Cerebellum (tissue), 4 donors: ENCODE measurements at places on chromosomes 13 and 19. TPM values are rescaled to one million over a fixed set of nuclear protein-coding genes. Genes with fewer than 3 reads are reported as not detected.
A peak's percentile ranks its signal among the peaks of the same experiment; 100 is the strongest.

DNA sequence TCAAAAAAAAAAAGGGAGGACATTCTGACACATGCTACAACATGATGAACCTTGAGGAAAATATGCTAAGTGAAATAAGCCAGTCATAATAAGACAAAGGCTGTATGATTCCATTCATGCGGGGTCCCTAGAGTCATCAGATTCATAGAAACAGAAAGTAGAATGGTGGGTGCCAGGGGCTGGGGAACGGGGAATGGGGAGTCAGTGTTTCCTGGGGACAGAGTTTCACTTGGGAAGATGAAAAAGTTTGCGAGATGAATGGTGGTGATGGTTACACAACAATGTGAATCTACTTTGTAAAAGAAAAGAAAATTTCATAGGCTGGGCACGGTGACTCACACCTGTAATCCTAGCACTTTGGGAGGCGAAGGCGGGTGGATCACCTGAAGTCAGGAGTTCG lies 6.1 kb upstream of the CLEC4G start:
- no peak for DNase-seq

DNA sequence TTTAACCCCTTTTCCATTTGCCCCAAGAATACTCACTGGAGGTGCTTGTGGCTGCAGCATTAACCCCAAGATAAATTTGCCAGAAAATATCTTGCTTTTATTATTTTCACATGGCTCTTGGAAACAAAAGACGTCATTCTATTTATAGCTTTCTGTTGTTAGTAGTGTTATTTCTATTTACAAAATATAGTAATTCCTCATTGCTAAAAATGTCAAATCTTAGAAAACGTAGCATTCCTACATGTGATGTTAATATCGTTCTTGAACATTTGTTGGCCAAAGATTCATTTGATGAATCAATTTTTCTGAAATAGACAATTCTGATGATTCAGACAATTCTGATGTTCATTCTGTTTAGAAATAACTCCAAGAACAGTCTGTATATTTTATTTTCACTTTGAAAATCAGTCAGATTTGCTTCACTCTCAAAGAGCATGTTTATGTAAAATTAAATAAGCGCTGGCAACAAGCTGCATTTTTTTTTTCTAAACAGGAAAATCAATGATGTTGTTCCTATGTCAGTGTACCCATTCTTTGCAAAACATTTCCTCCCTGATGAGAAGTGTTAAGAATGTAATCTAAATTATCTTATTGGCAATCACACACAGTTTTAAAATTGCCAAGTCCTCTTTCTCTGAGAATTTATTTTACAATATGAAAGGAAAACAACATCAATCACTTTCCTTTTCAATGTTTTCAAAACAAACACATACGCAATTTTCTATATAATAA lies 334.0 kb downstream of the KCTD12 start:
- DNase-seq: no peak

The ADAMTS10 gene
- total RNA-seq: 48.8 TPM

The CCNA1 gene
- total RNA-seq: 6.6 TPM

The KLK2 gene
- 0.09 TPM for total RNA-seq

DNA sequence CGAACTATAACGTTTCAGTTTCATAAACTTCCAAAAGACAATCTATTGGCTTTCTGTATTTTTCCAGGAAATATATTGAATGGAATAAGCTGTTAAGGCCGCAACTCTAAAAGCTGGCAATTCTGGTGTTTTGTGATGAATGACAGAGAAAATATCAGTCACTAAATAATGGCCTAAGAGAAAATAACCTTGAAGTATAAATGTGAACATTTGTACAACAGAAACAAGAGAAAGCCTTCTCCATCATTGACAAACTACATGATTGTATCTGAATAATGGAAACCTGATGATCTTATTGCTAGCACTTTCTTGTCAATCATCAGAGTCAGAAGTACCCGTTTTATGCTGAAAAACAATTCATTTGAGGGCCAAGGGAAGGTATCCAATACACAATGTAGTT lies 134.3 kb downstream of the TRPC4 start:
- no peak for DNase-seq

The CARM1 gene
- 26.0 TPM for total RNA-seq

GRCh38 chr19:33366897-33367296 lies 6.6 kb upstream of the CEBPG start:
- no peak for DNase-seq

DNA sequence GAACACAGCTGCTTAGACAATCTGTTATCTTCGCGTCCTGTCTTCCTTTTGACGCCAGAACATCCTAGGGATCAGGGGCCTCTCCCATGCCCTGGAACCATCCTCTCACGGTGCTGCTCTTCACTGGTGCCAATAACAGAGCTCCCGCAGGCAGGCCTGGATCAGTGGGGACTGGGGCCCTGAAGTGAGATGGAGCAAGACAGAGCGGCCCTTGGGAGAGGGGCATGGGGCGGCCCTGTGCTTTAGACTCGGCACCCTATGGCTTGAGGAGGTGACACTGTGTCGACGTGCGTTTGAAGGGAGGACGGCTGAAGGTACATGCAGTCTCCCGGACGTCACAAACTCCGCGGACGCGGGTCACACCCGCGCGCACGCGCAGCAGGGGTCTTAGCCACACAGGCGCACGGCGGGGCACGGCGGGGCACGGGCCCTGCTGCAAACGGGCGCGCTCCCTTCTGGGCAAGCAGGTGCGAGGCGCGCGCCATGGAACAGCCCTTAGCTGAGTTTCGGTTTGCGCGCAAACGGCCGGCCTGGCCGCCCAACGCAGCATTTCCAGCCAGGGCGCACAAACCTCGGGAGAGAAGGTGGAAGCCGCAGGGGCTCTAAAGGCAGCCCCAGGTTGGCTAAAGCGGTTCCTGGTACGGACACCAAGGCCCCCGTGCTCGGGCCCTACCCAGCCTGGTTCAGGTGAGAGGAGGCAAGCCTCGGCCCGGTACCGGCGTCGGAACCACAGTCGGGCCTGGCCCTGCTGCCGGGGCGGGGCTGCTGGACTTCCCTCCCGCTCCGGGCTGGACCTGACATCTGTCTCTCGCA lies 16.5 kb upstream of the RNF17 start:
- DNase-seq: no peak

The DPP9 gene
- total RNA-seq: 19.1 TPM

- DNase-seq: no peak
These were observed 11.9 kb upstream of the ITM2B start for GRCh38 chr13:48220981-48221685.

GRCh38 chr13:68736961-68737360 lies 1370.7 kb upstream of the ATXN8OS start:
- DNase-seq: no peak

The COX6B2 gene
- 0.45 TPM for total RNA-seq

GRCh38 chr19:43504426-43505185 lies at the start of gene PHLDB3:
Gene PHLDB3 (minus strand): TSS chr19:43504746. CDS start chr19:43504118, 628 bp downstream.
- DNase-seq: no peak

DNA sequence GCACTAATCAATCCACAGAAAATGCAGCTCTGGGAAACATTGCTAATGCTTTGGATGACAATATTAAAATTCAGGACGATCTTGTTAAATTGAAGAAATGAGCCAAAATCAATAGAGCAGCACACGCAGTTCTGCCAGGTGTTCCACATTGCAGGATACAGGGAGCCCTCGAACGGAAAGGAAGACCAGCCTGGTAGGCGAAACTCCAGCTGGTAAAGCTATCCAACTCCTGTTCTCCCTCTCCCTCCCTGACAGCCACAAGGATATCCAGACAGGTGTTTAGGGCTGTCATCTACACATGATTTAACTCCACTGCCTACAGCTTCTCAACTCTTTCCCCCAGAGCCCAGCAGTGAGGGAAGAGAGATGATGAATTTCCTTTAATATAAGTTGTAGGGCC lies 67.7 kb downstream of the EPSTI1 start:
- no peak for DNase-seq

DNA sequence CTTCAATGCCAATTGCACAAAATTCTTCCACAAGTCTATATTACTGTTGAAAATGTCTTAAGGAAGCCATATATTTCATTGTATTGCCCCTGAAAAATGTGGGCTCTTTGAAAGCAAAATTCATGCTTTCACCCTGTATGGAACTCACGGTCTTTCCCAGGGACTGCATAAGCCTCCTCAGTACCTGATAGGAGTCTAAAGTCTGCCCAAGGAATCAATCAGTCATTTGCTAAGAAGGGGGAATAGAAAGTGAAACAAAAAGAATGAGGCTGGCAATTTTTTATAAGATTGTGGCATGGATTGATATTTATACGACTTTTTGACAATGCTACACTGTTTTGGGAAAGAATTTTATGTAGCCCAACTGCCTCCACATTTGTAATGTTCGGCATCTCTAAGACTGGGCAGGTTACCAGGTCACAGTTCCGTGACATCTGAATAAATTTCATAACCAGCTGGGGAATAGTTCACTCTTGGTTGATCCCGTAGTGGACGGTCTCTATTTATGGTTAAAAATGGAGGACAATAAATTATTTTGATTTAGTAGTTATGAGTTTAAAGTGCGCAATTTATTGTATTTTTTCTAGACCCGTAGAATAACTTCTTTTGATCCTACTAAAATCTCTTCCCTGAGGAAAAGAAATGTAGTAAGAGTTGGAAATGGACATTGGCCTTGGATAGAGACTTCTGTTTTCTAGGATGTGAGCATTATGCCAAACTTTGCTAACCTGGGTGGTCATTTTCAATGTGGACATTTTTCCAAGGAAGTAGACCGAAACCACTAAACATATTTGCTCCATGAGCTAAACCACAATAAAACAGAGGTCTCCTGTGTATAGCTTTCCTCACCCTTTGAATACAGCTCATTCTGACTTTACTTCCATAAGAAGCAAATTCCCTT lies 1585.4 kb downstream of the EFNB2 start:
- no peak for DNase-seq

The ZNF559 gene
- 73.1 TPM for total RNA-seq

The MISP gene
- 0.18 TPM for total RNA-seq

DNA sequence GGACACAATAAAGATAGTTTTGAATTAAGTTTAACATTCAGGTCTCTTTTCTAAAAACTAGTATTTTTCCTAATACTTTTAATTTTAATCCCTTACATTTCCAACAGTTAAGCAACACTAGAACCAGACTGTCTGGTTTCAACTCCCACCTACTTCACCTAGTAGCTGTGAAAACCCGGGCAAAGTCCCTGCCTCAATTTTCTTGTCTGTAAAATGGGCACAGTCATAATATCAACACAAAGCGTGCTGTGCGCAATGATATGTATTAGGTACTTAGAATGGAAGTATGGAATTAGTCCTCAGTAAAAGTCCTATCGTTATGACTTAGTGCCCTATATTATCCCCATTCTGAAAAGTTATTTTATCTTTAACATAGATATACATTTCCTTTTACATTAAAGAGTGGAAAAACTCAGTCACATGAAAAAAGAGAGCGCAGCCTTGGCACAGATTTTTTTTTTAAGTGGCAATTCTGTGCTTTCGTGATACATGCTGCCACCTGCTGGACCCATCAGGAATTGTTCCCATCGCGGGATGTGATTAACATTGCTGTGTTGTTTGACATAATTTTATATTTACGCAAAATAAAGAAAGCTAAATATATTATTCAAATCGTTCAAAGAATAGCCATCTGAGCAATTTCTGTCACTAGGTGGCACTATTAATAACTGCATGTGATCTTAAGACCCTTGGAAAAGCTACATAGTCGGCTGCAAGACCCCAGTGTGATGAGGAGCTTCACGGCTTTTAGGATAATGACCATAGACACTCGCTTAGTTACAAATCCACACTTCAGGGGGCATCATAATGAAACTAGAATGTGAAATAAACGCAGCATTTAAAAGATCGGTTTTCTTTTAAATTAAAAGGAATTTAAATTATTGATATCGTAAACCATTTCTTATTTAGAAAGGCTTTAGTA lies 59.9 kb downstream of the LIG4 start:
- DNase-seq: peak; percentile 35

DNA sequence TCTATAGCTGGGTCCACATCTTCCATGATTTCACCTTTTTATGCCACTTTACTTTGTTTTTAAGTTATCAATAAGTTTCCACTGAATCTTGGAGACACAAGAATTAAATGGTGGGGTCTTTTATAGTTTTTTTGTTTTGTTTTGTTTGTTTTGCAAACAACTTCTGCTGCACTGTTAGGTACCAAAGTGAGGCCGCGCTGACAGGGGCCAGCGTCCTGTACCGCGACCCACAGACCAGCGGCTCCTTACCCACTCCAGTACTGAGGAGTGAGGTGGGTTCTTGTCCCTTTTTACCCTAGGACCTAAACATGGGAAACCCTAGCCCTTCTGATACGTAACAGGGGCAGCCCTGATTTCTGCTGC lies 75.8 kb upstream of the MCF2L start:
- no peak for DNase-seq

The IFNL1 gene
- total RNA-seq: not detected

- DNase-seq: peak; percentile 85
These were observed 35.8 kb downstream of the RNF6 start for GRCh38 chr13:26186118-26186870.

DNA sequence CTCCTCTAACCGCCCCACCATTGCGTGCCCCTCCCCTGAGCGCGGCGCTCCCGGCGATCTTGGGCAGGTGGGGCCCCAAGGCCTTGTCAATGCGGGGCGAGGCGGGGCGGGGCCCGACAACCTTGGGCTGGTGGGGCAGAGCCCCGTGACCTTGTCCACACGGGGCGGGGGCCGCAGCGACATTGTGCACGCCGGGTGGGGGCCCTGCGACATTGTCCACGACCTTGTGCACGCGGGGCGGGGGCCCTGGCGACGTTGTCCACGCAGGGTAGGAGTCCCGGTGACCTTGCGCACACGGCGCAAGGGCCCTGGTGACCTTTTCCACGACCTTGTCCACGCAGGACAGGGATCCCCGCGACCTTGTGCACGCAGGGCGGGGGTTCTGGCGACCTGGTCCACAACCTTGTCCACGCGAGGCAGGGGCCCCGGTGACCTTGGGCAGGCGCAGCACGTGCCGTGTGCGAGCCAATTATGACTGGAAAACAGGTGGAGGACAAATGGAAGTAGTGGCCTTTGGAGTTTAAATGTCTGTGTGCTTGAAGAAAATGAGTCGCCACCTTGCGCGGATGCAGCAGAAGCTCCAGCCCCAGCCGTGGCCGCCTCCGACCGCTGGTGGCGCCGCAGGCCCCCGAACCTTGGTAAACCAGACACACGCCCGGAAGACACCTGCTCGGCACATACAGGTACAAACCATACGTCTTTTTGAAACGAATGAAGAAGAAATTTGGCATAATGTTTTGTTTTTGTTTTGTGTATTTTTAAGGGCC lies 62.6 kb downstream of the LATS2 start:
- DNase-seq: no peak

GRCh38 chr13:37929308-37929707 lies 59.7 kb upstream of the TRPC4 start:
- DNase-seq: no peak

DNA sequence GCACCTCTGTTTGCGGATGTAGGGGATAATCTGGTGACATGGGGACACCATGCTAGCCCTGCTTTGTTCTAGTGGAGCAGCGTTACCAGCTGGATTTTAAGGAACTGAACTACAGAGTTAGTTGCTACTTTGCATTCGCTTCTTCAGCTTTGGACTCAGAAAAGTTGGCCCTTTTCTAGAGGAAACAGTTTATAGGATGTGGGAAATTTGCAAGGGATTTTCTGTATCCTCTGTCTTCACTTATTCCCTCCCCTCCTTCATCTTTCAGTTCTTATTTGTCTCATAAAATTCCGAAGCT lies 2.1 kb downstream of the GATAD2A start:
- no peak for DNase-seq

The PALM3 gene
- 2.2 TPM for total RNA-seq

The GDF15 gene
- total RNA-seq: 0.36 TPM

- DNase-seq: no peak
These were observed 43.1 kb downstream of the TMEM255B start for GRCh38 chr13:113802090-113802531.
